H9 (cell line): ENCODE measurements at places on chromosomes 7 and 10.

GRCh38 chr7:6575281-6576023 is 1.8 kb upstream of the ZDHHC4 start:
- DNase-seq, result no peak

- no peak for DNase-seq
Measured at GRCh38 chr7:137987968-137988367, 13.9 kb downstream of the CREB3L2 start.

DNA sequence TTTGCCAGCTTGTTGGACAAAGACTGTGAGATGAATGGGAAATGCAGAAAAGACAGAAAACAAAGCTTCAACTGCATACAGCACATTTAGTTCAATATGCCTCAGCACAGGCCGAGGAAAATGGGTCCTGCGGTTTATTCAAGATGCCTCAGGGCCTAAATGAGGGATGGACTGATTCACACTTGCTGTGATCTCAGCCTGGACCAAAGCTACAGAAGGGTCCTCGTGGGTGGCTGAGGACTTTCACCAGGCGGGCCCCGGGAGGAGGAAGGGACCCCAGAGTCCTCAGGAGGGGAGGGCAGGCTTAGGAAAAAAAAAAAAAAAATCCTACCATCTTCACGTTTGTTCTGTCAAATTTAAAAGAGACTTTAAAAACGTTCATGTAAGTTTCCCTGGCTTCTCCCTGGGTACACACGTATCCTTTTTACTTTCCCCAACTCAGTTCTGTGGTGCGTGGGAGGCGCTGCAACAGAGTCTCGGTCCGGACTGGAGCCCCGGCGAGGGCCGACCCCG is 624 bp upstream of the ZNF783 start:
- DNase-seq, result no peak

DNA sequence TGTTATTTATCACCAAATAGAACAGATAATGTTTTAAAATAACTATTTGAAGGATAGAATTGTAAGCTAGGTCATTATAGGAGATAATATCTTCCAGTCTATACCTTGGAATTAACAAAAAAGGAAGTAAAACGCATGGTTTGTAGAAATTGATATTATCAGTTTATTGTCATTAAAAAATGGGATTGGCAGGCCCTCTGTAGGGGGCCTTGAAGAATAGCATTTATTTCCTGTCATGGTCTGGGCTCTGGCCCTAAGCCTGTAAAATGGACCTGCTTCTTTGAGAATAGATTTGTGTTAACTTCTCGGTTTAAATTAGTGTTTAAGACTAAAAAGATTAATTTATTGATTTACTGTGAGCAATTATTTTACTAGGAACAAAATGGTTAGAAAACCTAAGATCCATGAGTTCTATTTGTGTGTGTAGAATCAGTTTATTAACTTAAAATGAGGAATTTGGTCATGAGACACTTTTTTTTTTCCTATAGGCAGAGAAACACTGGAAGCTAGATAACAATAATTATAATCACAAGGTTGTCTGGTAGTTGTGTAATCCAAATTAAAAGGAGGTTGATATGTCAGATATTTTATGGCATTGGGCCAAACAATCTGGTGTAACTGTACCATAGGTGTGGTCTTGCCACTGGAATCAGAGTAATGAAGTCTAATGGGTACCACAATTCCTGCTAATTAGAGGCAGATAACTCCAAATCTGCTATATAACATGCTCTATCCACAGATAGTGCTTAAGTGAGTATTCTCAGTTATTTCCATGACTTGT is 197.4 kb upstream of the FOXP2 start:
- no peak for DNase-seq

DNA sequence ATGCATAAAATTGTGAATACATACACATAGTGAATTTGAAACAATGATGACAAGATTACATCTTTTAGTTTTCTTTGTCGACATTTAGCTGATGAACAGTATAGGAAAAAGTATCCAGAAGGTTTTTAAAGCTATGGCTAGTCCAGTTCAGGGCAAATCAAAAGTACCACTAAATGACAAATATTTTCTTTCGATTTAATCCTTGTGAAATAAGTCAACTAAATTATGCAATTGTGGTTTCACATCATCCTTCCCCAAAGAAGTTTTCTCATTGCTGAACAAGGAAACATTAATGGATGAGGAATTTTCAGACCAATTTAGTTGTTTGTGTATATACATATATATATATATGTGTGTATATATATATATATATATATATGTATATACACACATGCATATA is 774.0 kb downstream of the DNAJB9 start:
- no peak for DNase-seq

DNA sequence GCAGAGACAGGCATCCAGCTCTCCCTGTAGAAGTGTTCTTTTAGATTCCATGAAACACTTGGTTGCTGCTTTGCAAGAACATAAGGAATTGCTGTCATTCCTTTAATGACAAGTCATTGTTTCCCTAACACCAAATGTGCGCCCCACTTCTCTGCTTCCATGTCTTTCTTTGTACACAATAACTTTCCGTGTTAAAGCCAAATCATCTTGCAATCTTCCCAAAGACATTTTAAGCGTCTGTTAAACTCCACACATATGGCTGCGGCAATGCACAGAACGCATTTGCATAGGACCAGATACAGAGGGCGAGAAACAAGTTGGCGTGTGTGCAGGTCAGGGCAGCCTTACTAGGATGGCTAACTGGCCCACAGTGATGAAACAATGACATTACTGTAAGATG is 399.3 kb upstream of the PRKCQ start:
- DNase-seq, result no peak
